ENCODE measurements at places on chromosomes 5 and 9. TPM values are rescaled to one million over a fixed set of nuclear protein-coding genes. Genes with fewer than 3 reads are reported as not detected.

Gene CYLC2
- total RNA-seq = not detected

- DNase-seq = no peak
Measured at GRCh38 chr9:25241421-25241820, 436.8 kb downstream of the TUSC1 start.

Gene PCDHB11
- total RNA-seq = 0.23 TPM

Gene DPM2
- total RNA-seq = 47.0 TPM

Gene JMY
- 7.5 TPM for total RNA-seq

GRCh38 chr5:16034319-16035001, 145.1 kb downstream of the MARCHF11 start:
- DNase-seq = no peak

GRCh38 chr5:178286226-178287090, 53.9 kb upstream of the PHYKPL start:
- no peak for DNase-seq
